ENCODE measurements at places on chromosomes 13 and 19.

DNA sequence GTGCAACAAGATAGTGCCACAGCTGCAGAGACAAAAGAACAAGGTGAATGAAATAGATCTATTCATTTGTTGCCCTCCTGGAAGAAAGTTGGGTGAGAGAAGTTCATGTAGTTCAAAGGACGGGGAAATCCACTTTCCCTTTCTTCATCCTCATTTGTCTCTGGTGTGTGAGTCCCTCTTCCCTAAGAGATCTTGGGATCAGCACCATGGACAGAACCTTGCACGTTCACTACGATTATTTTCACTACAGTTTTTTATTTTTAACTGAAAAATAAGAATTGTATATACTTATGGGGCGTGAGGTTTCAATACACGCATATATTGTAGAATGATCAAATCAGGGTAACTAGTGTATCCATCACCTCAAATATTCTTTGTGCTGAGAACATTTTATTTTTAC is 29.2 kb downstream of the NLRP5 start:
- DNase-seq = no peak

GRCh38 chr19:18636969-18637629 is at the start of gene KLHL26:
TSS of gene KLHL26 (plus strand) at chr19:18637028. CDS start at chr19:18637055, 27 bp downstream.
- DNase-seq = no peak

DNA sequence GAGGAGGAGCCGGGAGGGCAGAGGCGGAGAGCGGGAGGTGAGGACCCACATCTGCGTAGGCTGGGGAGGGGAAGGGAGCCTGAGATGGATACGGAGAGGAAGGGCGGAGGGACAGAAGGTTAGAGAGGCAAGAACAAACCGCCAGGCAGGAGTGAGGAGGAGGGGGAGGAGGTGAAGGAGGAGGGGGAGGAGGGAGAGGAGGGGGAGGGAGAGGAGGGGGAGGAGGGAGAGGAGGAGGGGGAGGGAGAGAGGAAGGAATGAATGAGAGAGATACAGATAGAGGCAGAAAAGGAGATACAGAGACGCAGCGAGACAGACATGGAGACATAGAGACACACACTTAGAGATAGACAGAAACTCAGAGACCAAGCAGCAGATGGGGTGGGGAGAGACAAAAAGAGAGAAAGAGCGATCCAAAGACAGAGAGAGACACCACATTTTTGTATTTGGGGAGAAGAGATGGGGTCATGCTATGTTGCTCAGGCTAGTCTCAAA is 782 bp upstream of the CA11 start:
- no peak for DNase-seq

- no peak for DNase-seq
These were observed 35.1 kb downstream of the ZNF433 start for GRCh38 chr19:12000152-12000981.

GRCh38 chr19:12325690-12326089 is 7.7 kb downstream of the ZNF563 start:
- no peak for DNase-seq

DNA sequence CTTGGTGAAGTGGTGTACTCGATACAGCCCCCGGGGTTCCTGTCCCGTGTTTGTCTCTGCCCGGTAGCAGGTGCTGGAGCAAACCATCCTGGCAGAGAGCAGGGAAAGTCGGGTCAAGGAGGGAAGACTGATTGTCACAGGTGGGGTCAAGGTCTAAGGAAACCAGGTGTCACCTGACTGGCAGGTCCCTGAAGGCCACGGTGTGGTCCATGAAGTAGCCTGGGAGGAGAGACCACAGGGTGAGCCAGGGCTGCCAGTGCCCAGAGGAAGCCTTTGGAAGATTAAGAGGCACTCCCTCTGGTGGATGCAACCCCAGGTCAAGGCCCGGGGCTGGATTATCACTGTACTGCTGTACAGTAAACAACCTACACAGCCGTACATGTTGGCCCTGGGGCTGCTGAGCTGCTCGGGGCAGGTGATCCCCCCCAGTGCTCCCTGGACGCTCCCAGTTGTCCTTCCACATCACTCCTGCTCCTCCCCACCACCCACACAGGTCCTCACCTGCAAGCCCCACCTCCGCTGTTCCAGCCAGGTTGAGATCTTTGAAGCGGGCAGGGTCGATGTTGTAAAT is 6.0 kb upstream of the CCER2 start:
- no peak for DNase-seq

DNA sequence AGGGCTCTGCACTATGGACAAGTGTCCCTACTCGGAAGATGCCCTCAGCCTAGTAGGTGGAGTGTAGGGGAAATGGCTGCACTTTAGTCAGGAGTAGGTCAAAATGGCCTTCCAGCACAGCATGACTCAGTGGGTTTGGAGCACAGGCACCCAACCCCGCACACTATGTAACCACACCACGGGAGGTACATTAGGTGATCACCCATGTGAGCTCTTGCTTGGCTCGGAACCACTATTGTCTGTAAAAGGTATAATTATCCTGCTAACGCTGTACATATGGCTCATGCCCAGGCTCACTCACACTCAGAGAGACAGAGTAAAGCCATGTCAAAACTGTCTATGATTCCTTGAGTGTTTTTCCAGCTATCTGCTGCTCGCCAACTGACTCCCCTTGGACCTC is 156.9 kb upstream of the DACH1 start:
- DNase-seq = no peak

DNA sequence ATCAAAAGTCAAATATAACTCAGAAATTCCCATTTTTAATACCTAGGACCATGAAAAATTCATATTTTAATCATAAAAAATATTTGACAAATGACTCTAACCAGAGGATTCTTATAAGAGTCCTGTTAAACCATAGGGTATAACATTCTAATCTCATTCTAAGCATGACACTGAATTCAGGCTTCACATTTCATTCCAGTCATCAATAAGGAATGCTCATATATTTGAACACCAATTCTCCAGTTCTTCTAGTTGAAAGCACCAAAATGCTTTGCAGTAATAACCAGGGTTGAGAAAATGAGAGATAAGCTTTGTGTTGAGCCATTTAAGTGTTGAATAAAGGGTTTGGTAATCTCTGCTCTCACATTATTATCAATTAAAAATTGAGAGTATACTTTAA is 147.5 kb downstream of the VWA8 start:
- no peak for DNase-seq

- no peak for DNase-seq
These were observed 22.1 kb downstream of the CACNA1A start for GRCh38 chr19:13484166-13484565.

DNA sequence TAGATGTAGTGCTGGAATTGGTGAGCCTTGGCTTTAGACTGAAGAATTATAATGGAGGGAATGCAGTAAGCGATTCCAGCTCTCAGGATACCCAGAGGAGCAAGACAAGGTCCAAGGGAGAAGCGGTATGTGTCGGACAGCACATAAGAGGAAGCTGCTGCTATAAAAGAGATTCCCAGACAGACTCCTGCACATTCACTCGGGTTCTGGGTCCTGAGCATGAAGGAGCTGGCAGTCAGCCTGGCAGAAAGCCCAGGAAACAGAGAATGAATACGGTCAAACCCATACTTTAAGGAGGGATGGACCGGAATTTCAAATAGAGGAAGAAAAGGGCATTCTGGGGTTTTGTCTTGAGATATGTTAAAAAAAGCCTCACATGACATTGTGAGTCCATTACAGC is 308.3 kb downstream of the DNAJC15 start:
- DNase-seq = no peak

DNA sequence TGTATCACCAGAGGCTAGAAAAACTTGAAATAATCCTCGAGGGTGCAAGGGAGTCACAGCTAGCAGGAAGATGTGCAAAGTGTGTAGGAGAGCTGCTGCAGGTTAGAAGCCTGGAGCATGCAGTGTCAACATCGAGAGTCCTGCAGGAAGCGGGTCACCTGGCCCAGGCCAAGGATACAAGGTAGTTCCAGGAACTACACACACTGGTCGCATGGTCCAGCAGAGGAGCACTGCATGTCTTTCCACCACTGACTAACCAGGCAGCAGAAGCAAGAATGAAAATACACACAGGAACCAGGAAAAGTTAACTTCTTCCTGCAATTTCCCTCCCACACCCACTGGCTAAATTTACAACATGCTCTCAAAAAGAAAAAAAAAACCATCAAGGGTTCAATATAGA is 36.0 kb upstream of the MIR17HG start:
- no peak for DNase-seq

- DNase-seq = no peak
These were observed 1.3 kb upstream of the ISYNA1 start for GRCh38 chr19:18439025-18439909.

GRCh38 chr19:937259-937694 is 11.4 kb downstream of the ARID3A start:
- DNase-seq = no peak

GRCh38 chr19:15296841-15297415 is 35.4 kb downstream of the BRD4 start:
- no peak for DNase-seq

GRCh38 chr19:43820098-43820883 is 6.8 kb upstream of the ZNF283 start:
- DNase-seq = no peak

DNA sequence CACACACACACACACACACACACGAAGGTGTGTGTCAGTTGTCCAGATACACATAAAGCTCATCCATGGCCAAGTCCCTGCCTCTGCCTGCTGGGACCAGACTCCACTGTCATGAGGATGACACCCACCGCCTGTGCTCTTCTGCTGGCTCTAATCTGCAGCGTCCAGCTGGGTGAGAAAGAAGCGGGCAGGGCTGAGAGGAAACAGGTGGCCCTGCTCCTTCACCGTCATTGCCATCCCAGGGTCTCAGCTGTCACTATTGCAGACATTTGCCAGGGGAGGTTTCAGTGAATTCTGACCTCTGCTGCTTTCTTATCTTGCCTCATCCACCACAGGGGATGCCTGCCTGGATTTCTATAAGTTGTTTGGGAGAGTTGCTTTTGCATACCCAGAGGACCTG is 31.4 kb downstream of the SCGB2B2 start:
- no peak for DNase-seq

DNA sequence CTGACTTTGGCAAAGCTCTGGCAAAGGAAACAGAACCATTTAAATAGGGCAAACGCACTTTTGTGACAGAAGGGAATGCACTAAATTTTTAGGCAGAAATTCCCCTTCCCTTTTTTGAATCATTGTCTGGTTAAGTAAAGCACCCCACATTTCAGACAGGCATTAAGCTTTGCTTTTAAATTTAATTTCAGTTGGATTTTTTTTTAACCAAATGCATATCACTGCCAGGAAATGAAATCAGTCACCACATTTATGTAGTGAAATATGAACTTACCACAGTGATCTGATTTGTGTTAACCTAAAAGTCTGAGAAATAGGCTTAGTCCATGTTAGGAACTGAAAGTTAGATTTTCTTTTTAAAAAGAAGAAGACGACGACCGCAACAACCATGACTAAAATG is 10.8 kb downstream of the GPR183 start:
- DNase-seq = no peak

GRCh38 chr19:42276821-42277220 is 7.8 kb downstream of the CIC start:
- no peak for DNase-seq

DNA sequence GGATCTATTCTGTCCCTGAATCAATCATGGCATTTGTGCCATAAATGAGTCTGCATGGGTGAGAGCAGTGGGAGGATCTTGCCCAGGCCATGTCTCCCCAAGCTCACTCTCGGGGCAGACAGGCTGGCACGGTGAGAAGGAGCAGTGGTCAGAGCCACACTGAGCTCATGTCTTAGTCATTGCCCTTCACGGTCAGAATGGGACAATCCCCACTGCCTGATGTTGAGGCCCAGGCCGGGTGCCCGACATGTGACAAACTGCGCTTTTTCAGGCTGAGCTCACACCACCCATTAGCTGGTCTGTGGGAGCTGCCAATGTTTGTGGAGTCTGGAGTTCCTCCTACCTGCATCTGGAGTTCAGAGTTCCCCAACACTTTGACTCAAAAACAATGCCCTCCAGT is 481.9 kb downstream of the COG6 start:
- DNase-seq = no peak

GRCh38 chr13:31801088-31801487 is 61.8 kb downstream of the RXFP2 start:
- no peak for DNase-seq

DNA sequence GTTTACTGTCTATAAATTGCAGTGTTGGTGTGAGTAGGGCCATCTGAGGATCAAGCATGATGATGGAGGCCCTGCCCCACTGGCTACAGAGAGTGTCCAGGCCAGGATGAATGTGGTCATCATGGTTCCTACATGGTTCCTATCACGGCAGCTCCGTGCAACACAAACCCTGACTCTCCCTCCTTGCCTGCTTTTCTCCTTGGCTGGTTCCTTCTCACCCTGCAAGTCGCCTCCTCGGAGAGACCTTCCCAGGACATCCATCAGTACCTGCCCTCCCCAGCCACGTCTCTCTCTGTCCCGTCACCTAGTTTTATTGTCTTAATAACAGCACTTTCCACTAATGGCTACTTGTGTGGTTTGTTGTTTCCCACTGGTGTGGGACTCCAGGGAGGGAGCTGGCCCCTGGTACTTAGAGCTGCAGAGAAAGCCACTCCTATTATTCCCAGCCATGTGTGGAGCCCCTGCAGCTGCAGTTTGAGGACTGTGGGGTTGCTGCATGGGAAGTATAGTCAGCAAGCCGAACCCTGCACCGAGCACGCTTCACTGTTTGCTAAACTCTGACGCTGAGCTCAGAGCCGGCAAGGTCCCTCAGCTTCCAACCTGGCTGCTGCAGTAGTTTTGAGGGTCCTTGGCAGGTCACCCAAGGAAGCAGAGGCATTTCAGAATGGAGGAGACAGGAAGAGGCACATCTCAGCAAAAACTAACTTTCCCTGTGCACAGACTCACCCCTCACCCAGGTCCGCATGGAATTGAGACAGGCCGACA is 146.4 kb upstream of the VSTM2B start:
- no peak for DNase-seq

DNA sequence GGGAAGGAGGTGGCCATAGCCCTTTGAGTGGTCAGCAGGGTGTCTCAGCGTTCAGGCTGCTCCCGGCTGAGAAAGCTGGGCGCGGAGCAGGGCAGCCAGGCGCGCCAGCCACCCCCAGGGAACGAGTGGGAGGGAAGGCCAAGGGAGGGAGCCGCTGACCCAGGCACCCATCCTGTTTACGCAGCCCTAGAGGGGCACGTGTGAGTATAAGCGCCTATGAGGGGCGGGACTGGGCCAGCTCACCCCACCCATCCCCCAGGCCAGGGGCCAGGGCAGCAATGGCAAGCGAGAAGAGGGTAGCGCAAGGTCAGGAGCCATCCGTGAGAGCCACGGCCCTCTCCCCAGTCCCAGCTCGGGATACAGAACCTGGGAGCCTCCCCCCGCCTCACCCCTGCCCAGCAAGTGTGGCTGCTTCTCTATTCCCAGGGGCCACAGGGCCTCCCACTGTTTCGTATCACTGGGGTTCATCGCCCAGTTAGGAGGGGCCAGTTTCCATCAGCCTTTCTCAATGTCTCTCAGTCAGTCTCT is 897 bp upstream of the DMKN start:
- no peak for DNase-seq

- DNase-seq = no peak
These were observed 40.5 kb upstream of the TPM4 start for GRCh38 chr19:16035601-16036297.

- no peak for DNase-seq
These were observed 524 bp downstream of the RUBCNL start for GRCh38 chr13:46386392-46387063.

- DNase-seq = no peak
These were observed 16.4 kb downstream of the ZNF574 start for GRCh38 chr19:42092350-42092749.

- DNase-seq = no peak
These were observed 21.5 kb downstream of the RYR1 start for GRCh38 chr19:38455031-38455430.

- no peak for DNase-seq
These were observed 7.4 kb upstream of the TEX29 start for GRCh38 chr13:111312944-111313590.

GRCh38 chr13:80010286-80010831 is 330.6 kb downstream of the SPRY2 start:
- DNase-seq = no peak

GRCh38 chr19:16198370-16198651 is 600 bp downstream of the AP1M1 start:
- no peak for DNase-seq
